SK-N-DZ (cell line): ENCODE measurements at places on chromosomes 1 and 21.

DNA sequence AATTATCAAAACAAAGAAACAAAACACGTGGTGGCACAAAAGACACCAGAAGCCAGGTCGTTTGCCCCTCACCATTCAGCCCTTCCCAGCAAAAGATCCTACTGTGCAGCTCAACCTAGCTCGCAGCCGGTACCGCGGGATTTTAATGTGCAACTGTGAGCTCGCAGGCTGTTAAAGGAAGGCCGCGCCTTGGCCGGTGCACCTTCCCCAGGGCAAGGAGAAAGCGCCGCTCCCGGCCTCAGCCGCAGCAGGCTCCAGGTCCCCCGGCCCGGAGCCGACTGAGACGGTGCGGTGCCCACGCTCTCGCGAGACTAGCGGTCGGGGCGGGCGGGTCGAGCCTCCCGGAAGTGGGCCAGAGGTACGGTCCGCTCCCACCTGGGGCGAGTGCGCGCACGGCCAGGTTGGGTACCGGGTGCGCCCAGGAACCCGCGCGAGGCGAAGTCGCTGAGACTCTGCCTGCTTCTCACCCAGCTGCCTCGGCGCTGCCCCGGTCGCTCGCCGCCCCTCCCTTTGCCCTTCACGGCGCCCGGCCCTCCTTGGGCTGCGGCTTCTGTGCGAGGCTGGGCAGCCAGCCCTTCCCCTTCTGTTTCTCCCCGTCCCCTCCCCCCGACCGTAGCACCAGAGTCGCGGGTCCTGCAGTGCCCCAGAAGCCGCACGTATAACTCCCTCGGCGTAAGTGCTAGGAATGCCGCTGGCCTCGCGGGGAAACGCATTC is at the start of gene AGL:
TSS of gene AGL (plus strand) at position 618 of the 715 bp plus-strand sequence. CDS start 682 bp downstream, outside the sequence.
- peak; percentile 83 for DNase-seq

DNA sequence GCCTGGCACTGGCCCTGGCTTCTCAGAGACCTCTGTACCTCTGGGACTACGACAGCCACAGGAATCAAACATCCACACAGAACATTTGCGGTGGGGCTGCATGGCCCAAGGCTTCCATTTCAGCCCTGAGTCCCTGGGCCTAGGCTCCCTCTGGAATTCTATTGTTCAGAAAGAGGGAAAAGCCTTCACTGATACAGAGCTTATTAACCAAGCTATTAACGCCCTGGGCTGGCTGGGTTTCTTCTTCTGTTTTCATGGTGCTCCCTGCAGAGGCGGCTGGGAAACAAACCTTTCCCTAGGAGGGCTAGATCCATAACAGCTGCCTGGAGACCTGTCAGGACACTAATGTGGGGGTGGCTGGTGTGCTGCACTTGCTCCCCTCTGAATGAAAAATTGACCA is 88.2 kb downstream of the KAZN start:
- no peak for DNase-seq

DNA sequence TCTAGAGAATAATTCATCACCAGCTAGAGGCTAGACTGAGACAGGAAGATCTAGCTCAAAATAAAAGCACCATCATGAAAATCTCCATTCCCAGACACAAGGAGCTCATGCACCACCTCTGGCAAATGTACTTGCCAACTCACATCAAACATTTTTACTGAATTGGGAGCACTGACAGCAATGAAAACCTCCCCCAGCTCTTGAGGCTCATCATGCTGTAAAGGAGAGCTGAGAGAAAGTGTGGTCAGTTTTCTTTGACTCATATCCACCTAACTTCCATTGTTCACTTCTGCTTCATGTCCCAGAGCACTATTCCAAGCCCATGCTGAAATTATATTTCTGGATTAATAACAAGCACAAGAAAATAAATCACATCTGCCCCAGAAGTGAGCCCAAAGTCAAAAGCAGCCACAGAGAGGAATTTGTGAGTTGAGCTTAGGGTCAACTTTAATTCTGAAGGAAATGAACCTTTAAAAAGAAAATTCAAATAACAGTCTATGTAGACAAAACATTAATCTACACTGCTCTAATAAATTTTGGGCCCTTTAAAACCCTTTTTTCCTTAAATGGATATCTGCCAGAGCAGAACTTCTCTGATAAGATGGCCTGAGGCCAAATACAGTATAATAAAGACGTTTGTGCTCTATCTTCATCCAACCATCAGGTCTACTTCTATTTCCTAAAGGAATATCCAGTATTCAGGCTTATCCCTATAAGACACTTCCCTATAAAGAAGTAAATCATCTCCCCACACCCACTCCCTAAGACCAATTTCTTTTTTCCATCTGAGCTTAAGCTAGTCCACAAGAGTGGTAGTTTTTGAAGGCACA is 85.9 kb upstream of the ADAM30 start:
- DNase-seq = no peak

DNA sequence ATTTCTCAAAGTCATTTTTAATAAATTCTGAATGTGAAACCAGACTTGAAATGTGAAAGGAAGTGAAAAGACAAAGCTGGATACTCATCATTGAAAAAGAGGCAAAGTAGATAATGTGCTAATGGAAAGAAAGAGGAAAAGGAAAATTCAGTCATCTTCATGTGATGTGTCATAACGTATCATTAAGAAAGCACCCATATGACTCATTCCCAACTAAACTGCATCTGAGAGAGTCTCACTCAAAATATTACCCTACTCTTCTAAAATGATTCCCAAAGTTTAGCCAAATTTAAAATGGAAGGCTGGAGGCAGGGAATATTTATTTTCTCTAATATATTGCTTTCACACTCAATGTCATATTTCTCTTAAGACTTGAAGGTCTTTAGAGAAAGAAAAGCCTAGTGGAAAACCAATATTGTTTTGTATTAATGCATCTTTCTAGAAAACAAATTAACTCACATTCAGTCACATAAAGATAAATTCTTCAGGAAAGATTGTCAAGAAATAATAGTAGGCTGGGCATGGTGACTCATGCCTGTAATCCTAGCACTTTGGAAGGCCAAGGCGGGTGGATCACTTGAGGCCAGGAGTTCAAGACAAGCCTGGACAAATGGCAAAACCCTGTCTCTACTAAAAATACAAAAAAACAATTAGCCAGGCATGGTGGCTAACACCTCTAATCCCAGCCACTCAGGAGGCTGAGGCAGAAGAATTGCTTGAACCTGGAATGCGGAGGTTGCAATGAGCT is 129.9 kb downstream of the SLC30A10 start:
- DNase-seq = no peak

DNA sequence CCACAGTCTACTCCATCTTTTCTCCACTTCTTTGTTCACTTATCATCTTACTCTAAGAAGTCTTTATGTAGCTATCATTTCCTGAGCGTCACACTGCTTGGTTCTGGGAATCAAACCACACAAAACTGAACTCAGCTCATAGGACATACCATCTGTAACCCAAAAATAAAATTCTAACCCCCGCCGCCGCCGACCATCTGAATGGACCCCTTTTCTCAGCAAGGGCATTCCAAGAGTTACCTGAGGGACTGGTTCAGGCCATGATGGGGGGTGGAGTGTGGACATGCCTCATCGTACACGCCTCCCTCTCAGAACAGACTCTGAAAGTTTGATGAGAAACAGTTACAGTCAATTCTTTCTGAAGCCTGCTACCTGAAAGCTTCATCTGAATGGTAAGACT is 12.6 kb upstream of the CHI3L2 start:
- no peak for DNase-seq

DNA sequence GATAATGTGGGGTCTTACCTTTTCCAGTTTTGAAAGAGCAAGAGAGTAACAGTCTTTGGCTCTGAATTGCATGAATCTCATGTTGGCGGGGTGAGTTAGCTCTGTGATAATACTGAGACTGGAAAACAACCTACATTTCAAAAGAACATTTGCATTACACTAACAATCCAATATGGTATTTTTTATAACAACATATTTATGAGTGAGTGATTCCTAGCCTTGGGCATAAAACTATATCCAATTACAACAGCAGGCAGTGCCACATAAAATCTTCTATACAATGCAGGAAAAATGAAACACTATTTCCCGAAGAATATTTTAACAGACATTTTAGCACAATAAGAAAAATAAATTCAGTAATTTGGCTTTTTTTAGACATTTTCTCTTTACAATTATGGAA is 303.0 kb downstream of the KCNT2 start:
- DNase-seq = no peak

GRCh38 chr21:33872881-33873515 is 42.6 kb downstream of the ATP5PO start:
- DNase-seq = no peak

DNA sequence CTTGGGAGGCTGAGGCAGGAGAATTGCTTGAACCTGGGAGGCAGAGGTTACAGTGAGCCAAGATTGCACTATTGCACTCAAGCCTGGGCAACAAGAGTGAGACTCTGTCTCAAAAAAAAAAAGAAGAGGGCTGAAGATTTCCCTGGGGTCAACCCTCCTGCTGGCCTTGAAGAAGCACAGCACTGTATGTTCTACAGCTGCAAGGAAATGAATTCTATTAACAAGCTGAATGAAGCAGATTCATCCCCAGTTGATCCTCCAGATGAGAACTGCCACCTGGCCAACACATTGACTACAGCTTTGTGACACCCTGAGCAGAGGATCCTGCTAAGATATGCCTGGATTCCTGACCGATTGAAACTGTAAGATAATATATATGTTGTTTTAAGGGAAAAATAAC is 129.5 kb downstream of the ADSS2 start:
- DNase-seq = no peak

GRCh38 chr1:153978274-153978909 is 918 bp upstream of the JTB start:
- no peak for DNase-seq

GRCh38 chr1:98222706-98223105 is 301.9 kb upstream of the DPYD start:
- no peak for DNase-seq

GRCh38 chr1:173168941-173169340 is 38.2 kb downstream of the TNFSF4 start:
- DNase-seq = no peak

GRCh38 chr21:45281411-45282282 is 6.0 kb downstream of the POFUT2 start:
- no peak for DNase-seq

DNA sequence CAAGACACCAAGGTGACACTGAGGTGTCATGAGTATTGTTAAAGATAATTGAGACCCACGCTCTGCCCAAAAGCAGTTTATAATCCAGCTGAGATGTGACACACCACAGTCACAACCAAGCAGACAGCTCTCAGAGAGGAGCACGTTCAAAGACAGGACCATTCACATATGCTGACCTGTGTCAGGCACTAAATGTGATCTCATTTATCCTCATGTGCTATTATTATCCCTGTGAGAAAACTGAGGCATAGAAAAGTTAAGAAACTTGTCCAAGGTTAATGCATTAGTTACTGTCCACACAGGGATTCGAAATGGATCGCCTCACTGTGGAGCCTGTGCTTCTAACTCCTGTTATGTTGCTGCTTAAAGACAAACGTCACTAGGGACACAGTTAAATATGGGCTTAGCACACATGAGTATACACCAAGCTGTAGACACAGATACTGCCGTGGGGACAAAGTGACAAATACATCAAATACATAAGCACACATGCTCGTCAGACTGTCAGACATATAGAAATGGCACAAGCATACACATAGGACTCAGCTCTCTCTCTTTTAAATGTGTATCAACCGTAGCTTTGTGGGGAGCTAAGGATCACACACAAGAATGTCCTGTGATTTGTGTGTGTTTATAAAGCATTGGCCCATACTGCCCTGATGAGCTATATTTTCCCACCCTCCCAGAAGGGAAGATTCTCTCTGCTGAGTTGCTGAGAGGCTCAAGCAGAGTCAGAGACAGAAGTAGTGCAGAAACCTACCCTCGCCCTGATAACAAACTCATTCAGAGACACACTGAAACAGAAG is 3.5 kb upstream of the IGSF8 start:
- DNase-seq = no peak

GRCh38 chr1:159505676-159506075 is 30.1 kb downstream of the OR10J5 start:
- DNase-seq = no peak

- no peak for DNase-seq
These were observed 16.4 kb upstream of the NFASC start for GRCh38 chr1:204854286-204854685.

DNA sequence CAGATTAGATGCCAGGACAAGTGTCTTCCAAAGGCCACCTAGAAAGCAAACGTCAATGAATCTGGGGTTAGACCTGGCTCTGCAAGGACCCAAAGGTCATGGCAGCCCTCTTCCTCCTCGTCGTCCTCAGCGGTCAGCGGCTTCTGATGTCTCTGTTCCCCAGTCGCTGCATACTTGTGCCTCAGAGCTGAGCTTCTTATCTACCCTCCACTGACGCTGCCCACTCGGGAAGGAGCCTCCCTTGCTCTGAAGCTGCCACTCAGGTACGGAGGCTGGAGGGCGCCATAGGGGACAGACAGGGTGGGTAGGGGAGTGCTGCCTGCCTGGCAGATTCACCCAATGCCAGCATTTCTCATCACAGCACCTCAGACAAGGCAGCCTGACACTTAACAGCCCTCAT is 11.4 kb upstream of the UMODL1 start:
- DNase-seq = no peak

DNA sequence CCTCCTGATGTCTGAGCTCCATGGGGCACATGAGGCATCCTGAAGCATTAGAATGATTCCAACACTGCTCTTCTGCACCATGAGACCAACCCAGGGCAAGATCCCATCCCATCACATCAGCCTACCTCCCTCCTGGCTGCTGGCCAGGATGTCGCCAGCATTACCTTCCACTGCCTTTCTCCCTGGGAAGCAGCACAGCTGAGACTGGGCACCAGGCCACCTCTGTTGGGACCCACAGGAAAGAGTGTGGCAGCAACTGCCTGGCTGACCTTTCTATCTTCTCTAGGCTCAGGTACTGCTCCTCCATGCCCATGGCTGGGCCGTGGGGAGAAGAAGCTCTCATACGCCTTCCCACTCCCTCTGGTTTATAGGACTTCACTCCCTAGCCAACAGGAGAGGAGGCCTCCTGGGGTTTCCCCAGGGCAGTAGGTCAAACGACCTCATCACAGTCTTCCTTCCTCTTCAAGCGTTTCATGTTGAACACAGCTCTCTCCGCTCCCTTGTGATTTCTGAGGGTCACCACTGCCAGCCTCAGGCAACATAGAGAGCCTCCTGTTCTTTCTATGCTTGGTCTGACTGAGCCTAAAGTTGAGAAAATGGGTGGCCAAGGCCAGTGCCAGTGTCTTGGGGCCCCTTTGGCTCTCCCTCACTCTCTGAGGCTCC is 11.1 kb upstream of the RASSF5 start:
- DNase-seq = no peak

DNA sequence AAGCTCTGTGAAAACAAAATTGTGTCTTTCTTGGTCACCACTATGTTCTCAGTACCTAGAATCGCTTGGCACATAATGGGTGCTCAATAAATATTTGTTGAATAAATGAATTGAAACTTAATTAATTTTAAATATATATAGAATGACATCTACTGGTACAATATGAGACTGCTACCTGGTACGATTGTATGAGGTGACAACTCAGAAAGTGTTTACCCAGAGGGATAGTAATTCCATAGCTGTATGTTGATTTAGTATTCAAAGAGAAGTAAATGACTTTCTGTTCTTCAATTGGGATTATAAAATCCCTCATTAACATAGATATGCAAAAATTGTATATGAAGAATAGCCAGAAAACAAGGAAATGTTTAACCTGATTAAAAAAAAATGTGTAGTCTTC is 128.7 kb downstream of the RPS6KC1 start:
- no peak for DNase-seq

GRCh38 chr1:56064705-56065104 is 514.7 kb downstream of the PLPP3 start:
- DNase-seq = no peak

GRCh38 chr1:228218513-228219244 is 10.8 kb downstream of the OBSCN start:
- DNase-seq = no peak
